Smooth muscle cell of trachea (primary cell): ENCODE measurements at places on chromosomes 1 and 21. TPM values are rescaled to one million over a fixed set of nuclear protein-coding genes. Genes with fewer than 3 reads are reported as not detected.

Gene FCN3
- total RNA-seq, result not detected in 2 replicates

Gene MAN1C1
- total RNA-seq, result 4.7 and 12.1 TPM in 2 replicates

Gene TNNT2
- not detected in 2 replicates for total RNA-seq

Gene CASQ1
- 0.83 TPM in 1 of 2 replicates, not detected in the other for total RNA-seq

Gene NUAK2
- total RNA-seq, result 0.87 and 2.8 TPM in 2 replicates

Gene KCNA2
- 0.17 TPM in 1 of 2 replicates, not detected in the other for total RNA-seq

Gene SERTAD4
- total RNA-seq, result 0.17 and 0.29 TPM in 2 replicates

Gene CLCNKB
- under 0.01 TPM in 1 of 2 replicates, not detected in the other for total RNA-seq

Gene BATF3
- total RNA-seq, result 1.2 and 3.1 TPM in 2 replicates

Gene TCHHL1
- not detected in 2 replicates for total RNA-seq

Gene CD46
- total RNA-seq, result 116 and 153 TPM in 2 replicates

Gene LENEP
- not detected in 2 replicates for total RNA-seq

Gene GCSAML
- not detected in 2 replicates for total RNA-seq

Gene RGS1
- total RNA-seq, result not detected in 2 replicates

Gene LCE3E
- not detected in 2 replicates for total RNA-seq

Gene SELENBP1
- 74.0 and 120 TPM in 2 replicates for total RNA-seq

Gene S100A3
- 2.8 and 8.6 TPM in 2 replicates for total RNA-seq

Gene COL16A1
- 80.1 and 116 TPM in 2 replicates for total RNA-seq

Gene ICOSLG
- total RNA-seq, result under 0.01 and 0.17 TPM in 2 replicates

Gene LIN28A
- not detected in 2 replicates for total RNA-seq

Gene JAM2
- 1.5 and 2.6 TPM in 2 replicates for total RNA-seq

Gene PTPRF
- 24.4 and 59.2 TPM in 2 replicates for total RNA-seq

Gene CFHR2
- not detected in 2 replicates for total RNA-seq

Gene CFAP45
- total RNA-seq, result 1.0 and 1.3 TPM in 2 replicates

Gene AHCYL1
- 49.6 and 88.3 TPM in 2 replicates for total RNA-seq

Gene RPL5
- total RNA-seq, result 929 and 1,505 TPM in 2 replicates

Gene PRAMEF4
- total RNA-seq, result not detected in 2 replicates

Gene TSPEAR
- total RNA-seq, result not detected in 2 replicates

Gene CKS1B
- total RNA-seq, result 24.6 and 131 TPM in 2 replicates

Gene SF3B4
- 11.4 and 14.4 TPM in 2 replicates for total RNA-seq

Gene NPHS2
- total RNA-seq, result not detected in 2 replicates

Gene FAM110D
- total RNA-seq, result not detected in 2 replicates

Gene DDAH1
- 31.3 and 31.4 TPM in 2 replicates for total RNA-seq

Gene DHCR24
- total RNA-seq, result 146 and 179 TPM in 2 replicates

Gene PRAMEF6
- not detected in 2 replicates for total RNA-seq

Gene LCA5L
- total RNA-seq, result 0.66 and 0.87 TPM in 2 replicates

Gene SLC16A4
- 44.7 and 53.7 TPM in 2 replicates for total RNA-seq

Gene HSF2BP
- 1.2 and 1.6 TPM in 2 replicates for total RNA-seq

Gene EDARADD
- total RNA-seq, result under 0.01 TPM in 1 of 2 replicates, not detected in the other

Gene HORMAD1
- total RNA-seq, result not detected in 2 replicates

Gene CGN
- not detected in 2 replicates for total RNA-seq

Gene PCP4
- not detected in 2 replicates for total RNA-seq

Gene LIPI
- not detected in 2 replicates for total RNA-seq

Gene LDLRAD1
- total RNA-seq, result not detected in 2 replicates
